KBM-7 (cell line): ENCODE measurements at places on chromosomes 2 and 18.

DNA sequence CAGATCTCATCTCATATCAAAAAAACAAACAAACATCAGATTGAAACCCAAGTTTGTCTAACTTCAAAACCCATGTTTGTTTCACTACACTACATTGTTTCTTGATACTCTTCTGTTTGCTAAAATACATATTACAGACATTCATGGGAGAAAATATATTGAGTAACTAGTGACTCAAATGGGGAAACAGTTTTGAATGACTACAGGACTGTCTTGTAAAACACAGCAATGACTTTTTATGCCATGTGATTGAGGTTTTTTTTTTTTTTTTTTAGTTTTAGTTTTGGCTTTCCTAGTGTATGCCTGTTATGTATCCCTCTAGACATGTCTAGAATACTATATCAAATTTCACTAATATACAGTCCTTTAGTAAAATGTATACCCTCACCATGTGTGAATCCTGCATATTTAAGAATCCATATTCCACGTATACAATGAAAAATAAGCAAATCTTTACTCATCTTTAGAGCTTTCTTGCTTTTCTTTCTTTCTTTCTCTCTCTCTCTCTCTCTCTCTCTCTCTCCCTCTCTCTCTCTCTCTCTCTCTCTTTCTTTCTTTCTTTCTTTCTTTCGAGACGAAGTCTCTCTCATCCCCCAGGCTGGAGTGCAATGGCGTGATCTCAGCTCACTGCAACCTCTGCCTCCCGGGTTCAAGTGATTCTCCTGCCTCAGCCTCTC is 46.6 kb upstream of the SERTAD2 start:
- DNase-seq: no peak

GRCh38 chr18:33580546-33580945 is 2.5 kb downstream of the ASXL3 start:
- DNase-seq: no peak

GRCh38 chr2:171521361-171522051 is 768 bp upstream of the CYBRD1 start:
- DNase-seq: no peak

GRCh38 chr18:46793565-46793964 is 36.7 kb upstream of the ST8SIA5 start:
- DNase-seq: no peak

DNA sequence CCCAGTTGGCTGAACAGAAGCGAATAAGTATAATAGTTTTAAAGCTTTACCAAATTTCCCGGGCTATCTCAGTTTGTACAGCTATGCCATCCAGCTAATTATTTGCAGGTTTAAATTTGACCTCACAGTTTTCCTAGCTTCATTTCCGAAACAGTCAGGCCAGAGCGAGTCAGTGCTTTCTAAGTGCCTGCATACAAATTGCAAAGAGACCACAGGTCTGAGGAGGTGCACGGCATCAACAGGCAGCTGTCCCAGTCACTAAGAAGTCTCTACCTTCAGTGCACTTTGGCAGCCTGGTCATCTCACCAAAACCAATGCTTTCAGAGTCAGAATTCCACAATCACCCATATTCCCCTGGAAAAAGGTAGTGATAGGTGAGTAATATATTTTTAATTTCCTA is 51.9 kb downstream of the LAMA1 start:
- no peak for DNase-seq

- DNase-seq: no peak
Measured at GRCh38 chr2:213751446-213751845, 467.2 kb downstream of the SPAG16 start.

GRCh38 chr2:240597054-240597418 is 10.5 kb downstream of the CAPN10 start:
- no peak for DNase-seq

DNA sequence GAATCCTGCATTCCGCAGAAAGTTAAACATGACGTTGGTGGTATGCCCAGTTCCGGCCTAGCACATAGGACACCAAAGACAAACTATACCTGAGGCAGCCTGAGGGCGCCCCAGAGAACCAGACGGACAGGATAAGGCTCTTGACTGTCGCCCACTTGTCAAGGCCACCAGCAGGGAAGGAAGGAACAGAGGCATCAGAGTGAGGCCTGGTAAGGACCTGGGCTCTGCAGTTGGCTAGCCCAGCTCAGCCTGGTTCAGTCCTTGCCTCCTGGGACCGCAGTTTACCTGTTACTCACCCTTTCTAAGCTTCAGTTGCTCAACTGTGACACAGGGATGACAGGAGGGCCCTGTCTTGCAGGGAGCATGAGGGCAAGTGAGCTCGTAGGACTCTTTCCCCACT is 82.1 kb downstream of the ACTR2 start:
- DNase-seq: no peak

GRCh38 chr2:96261328-96262003 is 4.3 kb downstream of the TMEM127 start:
- DNase-seq: no peak

DNA sequence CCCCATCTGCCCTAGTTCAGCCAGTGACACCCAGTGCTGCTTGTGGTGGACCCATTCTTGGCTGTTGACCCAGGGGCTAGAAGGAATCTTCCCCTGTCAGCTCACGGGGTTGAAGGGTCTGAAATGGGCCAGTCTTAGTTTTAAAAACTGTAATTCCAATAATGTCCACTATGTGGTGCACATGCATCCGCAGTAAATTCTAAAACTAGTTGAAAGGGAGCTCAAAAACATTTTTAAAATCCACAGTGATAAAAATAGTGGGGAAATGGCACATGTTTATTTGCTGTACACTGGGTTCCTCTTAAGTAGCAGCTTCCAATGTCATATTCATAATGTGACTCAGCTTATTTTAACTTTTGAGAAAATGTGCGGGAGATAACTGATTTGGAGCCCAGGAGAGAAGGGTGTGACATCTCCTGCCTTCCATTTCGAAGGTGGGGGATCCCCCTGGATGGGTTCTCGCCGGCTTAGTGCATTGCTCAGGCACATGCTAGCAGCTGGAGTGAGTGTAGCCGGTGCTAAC is 32.8 kb downstream of the GRHL1 start:
- peak; percentile 78 for DNase-seq

DNA sequence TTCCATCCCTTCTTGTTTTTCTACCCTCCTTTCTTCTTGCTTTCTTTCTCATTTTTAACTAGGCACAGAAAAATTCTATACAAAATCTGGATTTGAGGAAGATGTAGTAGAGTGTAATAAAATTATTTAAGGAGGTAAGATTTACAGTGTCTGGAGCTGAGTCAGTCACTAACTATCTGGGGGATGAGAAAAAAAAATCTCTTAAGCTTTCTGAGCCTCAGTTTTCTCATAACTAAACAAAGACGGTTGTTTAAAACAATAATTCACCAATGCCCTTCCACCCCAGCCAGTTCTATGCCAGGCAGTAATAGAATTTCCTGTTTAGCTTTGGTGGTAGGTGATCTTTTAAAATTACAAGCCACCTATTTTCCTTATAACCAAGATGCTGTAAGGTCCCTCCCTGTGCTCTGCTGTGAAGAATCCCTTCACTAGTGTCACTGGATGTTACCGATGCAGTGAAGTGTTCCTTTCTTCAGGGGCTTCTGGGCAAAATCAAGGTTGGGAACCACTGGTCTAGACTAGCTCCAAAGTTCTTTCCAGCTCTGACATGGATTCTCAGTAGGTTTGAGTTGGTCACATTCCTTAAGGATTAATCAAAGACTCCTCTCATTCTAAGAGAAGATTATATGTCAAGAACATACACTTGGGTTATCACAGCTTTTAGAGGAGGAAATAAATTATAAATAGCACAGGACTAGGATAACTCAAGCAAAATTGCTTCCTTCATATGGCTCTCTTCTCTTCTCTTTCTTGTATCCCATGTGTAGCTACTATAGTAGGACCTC is 289.0 kb downstream of the CDH2 start:
- DNase-seq: no peak

DNA sequence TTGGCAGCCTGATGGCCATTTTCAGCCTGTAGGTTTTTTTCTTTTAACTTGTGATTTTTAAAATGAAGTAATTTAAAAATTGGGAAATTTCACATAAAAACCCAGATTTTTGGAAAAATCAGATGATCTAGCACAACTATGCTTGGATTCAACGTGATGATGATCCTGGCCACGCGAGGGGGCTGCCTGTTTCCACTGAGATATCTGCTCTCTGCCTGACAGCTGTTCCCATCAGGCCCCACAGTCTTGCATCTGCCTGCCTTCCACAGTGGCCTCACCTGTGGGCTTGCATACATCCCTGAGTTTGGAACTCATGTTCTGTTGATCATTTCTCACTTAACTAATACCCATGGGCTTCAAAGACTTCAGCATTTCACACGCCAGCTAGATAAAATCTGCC is 92.1 kb upstream of the FZD5 start:
- no peak for DNase-seq

GRCh38 chr18:25187521-25188192 is 164.3 kb downstream of the ZNF521 start:
- DNase-seq: no peak

DNA sequence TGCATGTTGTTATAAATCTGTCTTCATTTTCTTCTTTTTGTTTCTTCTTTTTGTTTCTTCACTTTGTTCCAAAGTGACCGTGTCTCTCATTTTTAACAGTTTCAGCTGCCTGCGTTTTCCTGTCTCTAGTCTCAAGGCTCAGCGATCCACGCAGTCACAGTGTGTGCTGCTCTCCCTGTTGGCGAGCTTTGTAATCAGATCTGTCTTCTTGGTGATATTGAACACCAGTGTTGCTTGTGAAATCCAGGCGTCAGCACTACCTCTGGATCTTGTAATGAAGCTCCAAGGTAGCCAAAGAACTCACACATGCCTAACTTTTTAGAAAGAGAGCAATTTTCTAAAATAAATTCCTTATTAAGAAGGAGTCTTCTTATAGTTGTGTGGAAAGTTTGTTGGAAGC is 13.2 kb downstream of the SNTG2 start:
- DNase-seq: no peak

GRCh38 chr2:43040084-43040854 is 186.1 kb downstream of the ZFP36L2 start:
- no peak for DNase-seq

DNA sequence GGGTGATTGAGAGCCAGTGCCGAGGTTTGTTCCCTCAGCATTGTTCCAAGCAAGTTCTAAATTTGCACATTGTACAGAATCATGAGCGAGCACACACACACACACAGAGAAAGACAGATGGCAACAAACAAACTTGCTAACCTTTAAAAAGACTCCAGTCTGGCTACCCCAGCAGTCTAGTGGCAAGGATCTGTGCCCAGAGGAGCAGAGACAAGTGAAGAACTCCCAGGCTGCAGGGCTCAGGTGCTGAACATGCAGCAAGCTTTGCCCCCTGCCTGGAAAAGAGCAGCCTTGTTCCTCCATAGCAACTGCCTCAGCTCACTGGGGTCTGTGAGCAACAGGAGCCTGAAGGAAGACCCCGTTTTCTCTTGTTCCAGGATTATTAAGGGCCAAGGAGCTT is 169.2 kb upstream of the CCDC68 start:
- no peak for DNase-seq
